Globus pallidus (tissue), 1 donor: ENCODE measurements at places on chromosomes 3 and 15.

DNA sequence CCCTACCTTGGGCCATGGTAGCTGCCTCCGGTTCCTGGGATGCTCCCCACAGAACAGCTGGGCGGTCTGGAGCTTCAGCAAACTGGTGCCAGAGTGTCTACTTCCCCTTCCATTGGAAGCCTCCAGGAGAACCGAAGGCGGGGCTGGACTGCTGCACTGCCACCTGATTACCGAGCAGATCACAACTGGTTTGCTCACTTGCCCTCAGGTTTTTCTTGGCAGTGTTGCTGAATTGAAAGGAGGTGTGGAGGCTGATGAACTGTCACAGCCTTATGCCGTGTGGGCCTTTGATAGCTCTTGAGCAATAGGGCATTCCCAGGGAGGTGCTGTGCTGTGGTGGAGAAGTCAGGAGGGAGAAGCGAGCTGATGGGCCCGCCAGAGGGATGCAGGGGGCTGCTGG is at the start of gene TGM5:
TSS of gene TGM5 (minus strand) at position 95 of the 400 bp plus-strand sequence. CDS start at position 16, 79 bp downstream.
- DNase-seq, result no peak

DNA sequence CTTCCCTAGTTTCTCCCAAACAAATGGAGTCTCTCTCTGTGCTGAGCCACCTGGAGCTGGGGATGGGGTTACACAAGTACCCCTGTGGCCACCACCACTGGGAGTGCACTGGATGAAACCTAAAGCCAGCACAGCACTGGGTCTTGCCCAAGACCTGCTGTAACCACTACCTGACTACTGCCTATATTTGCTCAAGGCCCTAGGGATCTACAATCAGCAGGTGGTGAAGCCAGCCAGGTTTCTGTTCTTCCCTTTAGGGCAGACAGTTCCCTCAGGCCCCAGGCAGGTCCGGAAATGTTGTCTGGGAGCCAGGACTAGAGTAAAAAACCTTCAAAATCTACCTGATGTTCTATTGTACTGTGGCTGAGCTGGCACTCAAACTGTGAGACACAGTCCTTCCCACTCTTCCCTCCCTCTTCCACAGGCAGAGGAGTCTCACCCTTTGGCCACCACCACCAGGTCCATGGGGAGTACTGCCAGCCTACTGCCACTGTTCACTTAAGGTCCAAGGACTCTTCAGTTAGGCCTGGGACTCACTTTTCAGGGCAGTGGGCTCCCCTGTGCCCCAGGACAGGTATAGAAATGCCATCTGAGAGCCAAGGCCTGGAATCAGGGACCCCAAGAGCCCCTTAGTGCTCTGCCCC is 23.8 kb downstream of the C3orf20 start:
- DNase-seq, result no peak

DNA sequence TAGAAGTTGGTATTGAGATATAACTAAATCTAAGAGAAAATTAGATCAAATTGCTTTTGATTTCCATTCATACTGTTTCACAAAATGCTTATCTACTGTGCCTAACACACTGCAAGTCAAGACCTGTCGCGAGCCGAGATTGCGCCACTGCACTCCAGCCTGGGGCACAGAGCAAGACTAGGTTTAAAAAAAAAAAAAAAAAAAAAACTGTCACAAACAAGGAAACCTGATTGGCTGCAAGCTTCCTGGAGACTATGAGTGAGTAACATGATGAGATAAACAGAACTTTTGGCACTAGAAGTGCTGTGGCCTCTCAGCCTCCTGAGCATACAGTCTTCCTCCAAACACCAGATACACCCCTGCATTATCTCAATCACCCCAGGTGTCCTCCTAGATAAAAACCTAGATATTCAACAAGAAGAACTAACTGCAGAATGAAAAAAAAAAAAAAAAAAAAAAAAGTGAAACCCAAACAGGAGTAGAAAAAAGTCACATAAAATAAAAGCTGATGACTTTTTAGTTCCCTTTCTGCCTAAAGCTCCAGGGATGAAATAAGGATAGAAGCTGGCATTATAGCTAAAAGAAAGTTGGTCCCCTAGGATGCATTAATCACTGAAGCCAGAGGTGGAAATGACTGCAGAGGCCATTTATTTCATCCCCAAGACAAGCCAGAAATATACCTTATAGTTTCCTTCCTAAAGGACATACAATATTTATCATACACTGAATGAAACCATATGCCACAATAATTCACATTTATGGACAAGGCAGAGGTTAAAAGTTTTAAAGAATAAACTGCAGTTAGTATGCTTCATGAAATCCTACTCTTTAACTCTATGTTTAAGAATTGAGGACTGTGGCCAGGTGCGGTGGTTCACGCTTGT is 82.4 kb downstream of the P3H2 start:
- DNase-seq, result no peak

- no peak for DNase-seq
Observed at GRCh38 chr15:67136802-67137201, 71.4 kb downstream of the SMAD3 start.

DNA sequence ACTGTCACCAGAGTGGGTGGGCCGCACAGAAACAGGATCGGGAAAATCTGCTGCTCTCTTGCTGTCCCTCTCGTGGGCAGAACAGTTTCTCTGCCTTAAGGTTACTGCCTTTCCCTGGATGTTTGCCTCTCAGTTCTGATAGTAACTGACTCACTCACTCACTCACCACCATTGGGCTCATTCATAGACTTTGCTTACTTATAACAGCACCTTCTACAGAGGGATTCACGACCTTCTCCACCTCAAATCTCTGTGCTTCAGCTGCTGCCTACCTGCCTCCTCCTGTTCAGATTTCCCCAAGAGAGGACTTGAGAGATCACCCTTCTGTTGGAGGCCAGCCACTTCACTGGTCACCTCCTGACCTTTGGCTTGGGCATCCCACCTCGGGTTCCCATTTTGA is 147.7 kb upstream of the ICE2 start:
- no peak for DNase-seq

GRCh38 chr3:171807129-171807675 is 3.1 kb downstream of the PLD1 start:
- no peak for DNase-seq

DNA sequence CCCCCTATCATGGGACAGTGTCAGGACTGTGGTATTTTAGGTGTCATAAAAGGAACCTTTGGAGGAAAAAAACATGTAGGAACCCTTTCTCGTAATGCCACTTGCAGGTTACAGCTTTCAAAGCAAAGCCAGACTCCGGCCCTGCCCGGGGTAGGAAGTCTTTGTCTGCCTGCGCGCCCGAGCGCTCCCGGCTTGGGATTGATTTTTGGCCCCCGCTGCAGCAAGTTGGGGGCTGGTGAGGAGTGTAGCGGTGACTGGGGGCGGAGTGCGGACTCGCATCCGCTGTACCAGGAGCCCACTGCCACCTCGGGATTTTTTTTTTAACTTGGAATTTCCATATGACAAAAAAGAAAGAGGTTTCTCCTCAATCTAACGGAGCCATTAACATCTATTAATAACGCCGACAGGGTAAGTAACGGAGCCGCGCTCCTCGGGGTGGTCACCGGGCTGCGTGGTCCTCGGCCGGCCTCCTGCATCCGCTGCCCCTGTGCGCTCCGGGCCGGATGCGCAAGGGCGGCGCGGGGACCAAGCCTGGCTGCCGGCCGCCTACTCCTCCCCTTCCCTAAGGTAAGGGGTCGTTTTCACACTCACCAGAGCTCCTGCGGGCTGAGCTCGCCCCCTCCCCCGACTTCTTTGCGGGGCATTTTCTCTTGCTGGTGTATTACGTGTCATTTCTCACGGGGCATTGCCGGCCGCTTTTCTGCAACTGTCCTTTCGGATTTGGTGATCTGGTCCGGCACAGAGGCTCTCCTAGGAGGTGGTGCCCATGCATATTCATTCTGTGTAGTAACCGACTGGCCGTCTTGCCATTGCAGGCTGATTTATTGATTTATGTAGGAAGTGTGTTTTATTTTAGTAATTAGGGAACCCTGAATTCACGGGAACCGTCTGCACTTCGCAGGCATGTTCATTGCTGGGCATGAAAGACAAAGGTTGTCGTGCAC is 219.8 kb upstream of the TOPAZ1 start:
- DNase-seq, result no peak

GRCh38 chr15:40493089-40493840 is 22.5 kb downstream of the CHST14 start:
- DNase-seq, result no peak

GRCh38 chr3:177893331-177893730 is 642.9 kb upstream of the KCNMB2 start:
- DNase-seq, result no peak
